ENCODE measurements at places on chromosomes 13 and 19.

GRCh38 chr13:59305896-59306295 lies 857.8 kb downstream of the DIAPH3 start:
- DNase-seq, result no peak

DNA sequence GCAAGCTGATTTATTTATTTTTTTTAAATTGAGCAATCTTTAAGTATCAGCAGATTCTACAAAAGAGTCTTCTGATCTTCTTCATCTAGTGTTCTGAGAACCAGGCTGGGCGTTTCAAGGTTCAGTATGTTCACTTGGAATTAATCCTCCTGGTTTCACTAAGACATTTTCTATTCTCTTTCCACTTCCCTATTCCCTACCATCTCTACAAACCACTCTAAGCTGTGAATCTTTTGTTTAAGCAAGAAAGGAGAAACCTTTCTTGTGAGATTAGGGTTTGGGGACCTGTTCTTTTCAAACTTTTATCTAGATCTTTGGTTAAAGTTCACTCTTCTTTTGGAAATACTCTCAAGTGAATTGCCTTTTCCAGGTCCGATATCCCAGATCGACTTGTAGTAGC lies 59.3 kb downstream of the URI1 start:
- DNase-seq, result no peak

DNA sequence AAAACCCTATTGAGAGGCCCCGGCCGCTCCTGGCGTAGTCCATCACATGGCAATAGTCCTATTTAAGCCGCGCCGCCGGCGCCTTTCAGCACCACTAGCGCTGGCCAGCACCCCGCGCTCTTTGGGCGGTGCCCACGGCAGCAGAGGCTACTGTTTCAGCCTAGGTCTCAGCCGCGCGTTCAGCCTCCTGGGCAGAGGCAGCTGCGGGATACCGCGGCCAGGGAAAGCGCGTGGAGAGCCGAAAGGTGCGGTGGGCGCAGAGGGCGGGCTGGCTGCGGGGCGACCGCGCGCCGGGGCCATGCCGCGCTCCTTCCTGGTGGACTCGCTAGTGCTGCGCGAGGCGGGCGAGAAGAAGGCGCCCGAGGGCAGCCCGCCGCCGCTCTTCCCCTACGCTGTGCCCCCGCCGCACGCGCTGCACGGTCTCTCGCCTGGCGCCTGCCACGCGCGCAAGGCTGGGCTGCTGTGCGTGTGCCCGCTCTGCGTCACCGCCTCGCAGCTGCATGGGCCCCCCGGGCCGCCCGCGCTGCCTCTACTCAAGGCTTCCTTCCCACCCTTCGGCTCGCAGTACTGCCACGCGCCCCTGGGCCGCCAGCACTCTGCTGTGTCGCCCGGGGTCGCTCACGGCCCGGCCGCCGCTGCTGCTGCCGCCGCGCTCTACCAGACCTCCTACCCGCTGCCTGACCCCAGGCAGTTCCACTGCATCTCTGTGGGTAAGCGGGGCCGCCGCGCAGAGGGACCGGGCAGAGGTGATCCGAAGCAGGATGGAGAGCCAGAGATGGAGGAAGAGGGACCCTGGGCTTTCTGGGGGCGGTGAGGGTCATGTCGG lies at the start of gene GSX1:
Gene GSX1, plus strand, starts transcription at position 91 of the 826 bp plus-strand sequence. Its CDS starts 208 bp downstream, at position 299.
- DNase-seq, result no peak

GRCh38 chr19:4650159-4650558 lies 10.8 kb downstream of the TNFAIP8L1 start:
- DNase-seq, result no peak

DNA sequence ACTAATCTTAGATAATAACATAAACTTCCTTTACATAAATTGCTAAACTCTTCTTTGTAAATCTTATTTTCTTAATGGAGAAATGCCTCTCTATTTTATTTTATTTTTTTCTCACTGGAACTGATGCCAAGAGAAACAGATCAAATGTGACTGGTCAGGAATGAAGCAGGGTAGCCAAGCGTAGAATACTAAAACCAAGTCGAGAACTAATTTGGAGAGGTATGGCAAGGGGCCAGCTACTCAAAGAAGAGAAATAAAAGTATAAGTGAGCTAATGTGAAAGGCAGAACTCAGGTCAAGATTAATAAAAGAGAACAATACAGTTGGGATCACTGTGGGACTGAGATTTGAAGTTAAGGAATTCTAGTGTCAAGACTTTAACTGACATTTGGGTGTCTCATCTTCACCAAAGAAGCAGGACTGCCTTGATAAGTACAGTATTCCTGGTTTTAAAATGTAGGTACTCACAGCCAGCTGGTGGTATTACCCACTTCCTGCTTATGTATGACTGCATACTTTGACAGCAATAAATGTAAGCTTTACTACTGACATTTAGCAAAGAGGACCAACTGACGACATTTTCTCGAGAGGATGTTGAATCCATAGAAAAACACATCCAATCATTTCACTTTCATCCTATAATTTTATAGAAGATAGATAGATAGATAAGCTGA lies 1192.2 kb downstream of the EFNB2 start:
- DNase-seq, result no peak

DNA sequence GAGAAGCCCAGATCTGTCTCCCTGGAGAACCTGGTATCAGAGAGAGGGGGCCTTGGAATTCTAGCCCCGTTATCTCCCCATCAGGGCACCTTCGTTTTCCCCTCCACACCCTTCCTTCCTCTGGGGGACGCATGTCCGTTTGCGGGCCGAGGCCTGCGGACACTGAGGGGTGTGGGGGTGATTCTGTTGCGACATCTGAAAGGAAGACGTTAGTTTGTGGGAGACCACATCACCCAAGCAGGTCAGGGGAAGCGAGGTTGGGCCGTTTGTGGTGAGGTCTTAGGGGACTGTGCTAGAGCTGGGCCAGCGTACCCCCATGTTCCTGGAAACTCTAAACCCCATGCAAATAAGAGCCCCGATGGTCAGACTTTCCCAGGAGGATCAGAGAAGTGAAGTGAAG lies 3.7 kb upstream of the HSH2D start:
- DNase-seq, result no peak

DNA sequence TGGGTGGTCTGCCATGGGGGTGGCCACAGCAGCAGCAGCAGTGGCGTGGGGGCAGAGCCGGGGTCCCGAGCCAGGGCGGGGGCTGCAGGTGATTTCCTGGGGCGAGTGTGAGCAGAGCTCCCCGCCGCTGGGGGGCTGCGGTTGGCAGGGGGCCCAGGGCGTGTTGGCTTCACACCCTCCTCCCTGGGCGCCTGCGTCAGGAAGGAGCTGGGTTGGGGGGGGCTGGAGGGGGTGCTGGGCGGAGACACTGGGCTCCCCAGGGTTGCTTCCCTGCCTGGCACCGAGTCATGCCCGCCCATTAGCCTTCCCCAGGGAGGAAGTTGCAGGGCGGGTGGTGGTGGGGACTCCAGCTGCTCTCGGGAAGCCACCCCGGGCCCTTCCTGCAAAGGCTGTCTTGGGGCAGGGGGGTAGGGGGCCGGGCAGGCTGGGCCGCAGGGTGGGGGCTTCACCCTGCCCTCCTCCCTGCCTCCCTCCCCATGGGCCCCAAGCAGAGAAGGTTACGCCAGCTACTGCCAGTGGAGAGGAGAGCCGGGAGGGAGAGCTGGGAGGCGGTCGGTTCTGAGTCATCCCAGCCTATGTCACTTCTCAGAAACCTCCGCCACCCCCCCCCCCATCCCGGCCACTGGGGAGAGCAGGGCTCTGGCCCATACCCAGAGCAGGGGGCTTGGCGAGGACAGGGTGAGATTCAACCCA lies 4.6 kb downstream of the MIDN start:
- DNase-seq, result no peak

DNA sequence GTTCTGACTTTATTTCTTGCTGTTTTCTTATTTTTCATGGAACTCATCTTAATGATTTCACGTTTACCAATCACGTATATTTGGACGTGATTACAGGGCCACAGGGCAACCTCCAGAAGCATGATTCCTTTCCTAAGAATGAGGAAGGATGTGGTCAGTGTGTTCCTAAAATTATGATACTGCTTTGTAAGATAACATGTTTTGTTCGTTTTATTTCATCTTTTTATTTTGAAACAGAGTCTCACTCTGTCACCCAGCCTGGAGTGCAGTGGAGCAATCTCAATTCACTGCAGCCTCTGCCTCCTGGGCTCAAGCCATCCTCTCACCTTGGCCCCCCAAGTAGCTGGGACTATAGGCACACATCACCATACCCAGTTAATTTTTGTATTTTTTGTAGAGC lies 24.8 kb upstream of the LAIR1 start:
- DNase-seq, result no peak

DNA sequence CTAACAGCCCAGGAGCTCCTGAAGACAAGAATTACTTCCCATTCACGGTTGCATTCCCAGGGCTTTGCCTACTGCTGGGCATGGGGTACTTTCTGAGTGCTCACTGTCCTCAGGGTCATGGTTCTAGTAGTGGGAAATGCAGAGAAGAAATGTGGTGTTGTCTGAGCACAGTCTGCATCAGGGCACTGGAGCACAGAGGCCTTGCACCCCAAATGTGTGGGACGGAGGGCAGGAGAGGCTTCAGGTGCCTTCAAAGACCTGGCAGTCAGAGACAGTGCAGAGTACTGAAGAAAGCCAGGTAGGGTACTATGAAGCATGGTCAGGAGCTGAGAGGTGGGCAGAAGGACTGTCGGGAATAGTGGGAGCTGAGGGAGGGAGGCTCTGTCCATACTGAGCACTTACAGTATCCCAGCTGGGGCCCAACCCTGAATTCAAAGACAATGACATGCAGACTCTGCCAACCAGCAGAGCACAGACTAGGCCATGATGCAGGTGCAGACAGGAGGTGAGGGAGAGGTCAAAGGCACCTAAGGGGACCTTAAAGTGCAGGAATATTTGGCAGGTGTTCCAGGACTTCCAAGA lies 144.4 kb downstream of the USP12 start:
- DNase-seq, result no peak

DNA sequence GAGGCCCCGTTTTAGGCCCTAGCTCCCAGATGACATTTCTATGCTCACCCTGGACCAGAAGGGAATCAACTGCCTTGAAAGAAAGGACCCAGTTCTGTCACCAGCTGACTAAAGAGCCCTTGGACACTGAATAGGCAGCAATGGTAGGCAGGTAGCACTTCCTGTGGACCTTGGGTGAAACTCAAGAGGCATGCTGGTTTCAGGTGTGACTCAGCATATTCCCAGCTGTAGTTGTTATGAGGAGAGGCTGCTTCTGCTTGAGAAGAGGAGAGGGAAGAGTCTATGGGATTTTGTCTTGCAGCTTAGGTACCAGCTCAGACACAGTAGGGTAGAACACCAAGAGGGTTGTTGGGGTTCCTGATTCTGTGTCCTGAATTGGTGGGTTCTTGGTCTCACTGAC lies 37.9 kb upstream of the HTR2A start:
- no peak for DNase-seq

DNA sequence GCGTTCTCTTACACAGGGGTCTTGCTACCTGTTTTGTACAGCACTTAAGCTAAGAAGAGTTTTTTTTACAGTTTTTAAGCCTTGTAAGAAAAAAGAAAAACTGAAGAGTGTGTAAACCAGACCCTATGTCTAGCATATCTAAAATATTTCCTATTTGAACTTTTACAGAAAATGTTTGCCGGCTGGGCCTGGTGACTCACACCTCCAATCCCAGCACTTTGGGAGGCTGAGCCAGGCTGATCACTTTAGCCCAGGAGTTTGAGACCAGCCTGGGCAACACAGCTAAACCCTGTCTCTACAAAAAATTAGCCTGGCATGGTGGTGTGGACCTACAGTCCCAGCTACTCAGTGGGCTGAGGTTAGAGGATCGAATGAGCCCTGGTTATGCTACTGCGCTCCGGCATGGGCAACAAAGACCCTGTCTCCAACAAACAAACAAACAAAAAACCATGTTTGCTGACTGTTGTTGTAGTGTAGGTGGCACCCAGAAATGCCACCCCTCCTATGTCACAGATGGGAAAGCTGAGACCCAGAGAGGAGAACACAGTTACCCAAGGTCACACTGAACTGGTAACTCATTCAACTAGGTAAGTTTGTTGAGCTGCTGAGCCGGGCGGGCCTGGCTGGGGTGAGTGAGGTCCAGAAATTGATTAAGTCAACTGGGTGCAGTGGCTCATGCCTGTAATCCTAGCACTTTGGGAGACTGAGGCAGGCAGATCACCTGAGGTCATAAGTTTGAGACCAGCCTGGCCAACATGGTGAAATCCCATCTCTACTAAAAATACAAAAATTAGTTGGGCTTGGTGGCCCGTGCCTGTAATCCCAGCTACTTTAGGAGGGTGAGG lies 1.9 kb upstream of the VASP start:
- DNase-seq, result no peak

GRCh38 chr13:98300956-98301641 lies 124.0 kb upstream of the RNF113B start:
- DNase-seq, result no peak

DNA sequence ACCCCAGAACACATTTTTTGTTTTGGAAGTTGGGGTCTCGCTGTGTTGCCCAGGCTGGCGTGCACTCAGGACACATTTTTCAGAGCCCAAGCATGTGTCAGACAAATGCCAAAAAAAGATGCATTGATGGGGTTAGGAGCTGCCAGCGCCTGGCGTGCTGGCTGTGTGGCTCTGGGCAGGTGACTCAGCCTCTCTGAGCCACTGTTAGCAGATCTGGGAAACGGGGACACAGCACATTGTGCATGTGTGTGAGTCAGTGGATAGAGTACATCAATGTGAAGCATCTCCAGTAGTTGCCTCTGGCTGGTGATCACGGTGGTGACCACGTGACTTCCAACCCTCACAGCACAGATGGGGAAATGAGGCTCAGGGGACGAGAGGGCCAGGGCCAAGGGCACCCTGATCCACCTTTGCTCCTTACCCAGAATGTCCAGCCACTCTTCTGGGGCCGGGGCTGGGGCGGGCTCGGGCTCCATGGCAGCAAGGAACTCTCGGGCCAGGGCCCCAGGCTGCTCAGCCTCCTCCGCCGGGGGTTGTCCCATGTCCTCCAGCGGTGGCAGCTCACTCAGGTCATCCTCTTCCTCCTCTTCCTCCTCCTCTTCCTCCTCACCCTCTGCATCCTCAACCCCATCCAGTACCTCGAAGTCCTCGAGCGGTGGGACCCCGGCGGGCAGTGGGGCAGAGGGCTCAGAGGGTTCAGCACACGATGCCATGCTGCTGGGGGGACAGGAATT lies 1.9 kb downstream of the FKBP8 start:
- no peak for DNase-seq

GRCh38 chr19:48997972-48998371 lies 4.3 kb downstream of the RUVBL2 start:
- DNase-seq, result no peak
